ENCODE measurements at places on chromosomes 16 and 17.

DNA sequence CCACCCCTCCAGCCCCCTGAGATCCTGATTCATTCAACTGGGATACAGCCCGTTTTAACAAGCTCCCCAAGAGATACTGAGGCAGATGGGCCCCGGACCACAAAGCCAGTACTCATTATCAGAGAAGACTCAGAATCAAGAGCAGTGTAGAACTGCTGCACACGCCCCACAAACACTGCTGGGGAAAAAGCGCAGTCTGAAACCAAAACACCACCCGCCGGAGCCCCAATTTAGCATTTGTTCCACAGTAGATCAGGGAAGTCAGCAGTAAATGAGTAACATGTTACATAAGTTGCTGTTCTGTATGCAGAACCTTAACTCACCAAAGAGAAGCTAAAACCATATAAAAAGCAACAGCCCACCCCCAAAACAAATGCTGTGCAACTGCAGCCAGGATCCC lies 123.6 kb downstream of the CDYL2 start:
- DNase-seq, result peak; percentile 61

GRCh38 chr16:23679986-23680336 lies 1.3 kb downstream of the PLK1 start:
- no peak for DNase-seq

- no peak for DNase-seq
Measured at GRCh38 chr17:66704858-66705520, 129.9 kb upstream of the CACNG5 start.

DNA sequence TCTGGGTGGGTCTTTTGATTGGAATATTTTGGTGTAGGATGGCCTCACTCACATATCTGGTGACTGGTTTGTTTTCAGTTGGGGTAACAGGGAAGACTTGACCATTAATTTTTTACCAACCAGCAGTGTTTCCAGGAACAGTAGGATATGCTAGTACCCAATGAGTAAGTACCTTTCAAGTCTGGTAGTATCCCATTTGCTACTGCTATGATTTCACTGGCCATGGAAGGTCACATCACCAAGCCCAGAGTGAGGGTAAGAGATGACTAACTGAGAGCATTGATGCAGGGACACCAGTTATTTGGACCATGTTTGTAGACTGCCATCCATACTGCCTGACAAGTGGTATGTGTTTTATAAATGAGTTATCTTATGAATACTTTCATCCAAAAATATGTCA lies 277.7 kb downstream of the MAP2K6 start:
- no peak for DNase-seq

- DNase-seq, result peak; percentile 66
Measured at GRCh38 chr17:75695830-75696271, 25.4 kb upstream of the ITGB4 start.

- peak; percentile 52 for DNase-seq
Measured at GRCh38 chr16:72847187-72848027, 200.5 kb downstream of the ZFHX3 start.

- DNase-seq, result no peak
Measured at GRCh38 chr17:39763051-39763820, 25.5 kb downstream of the GRB7 start.

GRCh38 chr17:1493291-1493980 lies 950 bp upstream of the MYO1C start:
- DNase-seq, result no peak

DNA sequence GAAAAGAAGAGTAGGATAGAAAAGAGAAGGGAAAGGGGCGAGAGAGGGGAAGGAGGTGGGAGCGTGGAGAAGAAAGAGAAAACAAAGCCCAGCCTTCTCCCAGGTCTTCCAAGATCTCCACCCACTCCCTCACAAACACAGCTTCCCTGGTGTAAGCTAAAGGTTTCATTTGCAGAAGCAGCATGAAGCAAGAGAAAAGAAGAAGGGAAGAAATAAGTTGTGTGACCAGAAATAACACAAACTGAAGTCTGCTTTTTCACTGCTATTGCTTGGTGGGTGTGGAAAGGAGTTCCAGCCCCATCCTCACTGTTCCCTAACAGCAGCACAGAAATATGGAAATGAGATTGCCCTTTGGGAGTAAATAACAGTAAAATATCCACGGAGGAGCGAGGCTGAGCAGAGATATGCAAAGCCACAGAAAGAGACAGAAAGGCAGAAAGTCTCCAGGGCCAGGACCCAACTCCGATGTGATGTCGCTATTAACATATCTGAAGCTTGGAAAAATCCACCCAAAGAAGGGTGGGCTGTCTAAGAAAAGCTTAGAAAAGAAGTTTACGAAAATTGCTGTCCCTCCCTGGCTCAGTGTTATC lies 10.3 kb upstream of the GAS7 start:
- no peak for DNase-seq

DNA sequence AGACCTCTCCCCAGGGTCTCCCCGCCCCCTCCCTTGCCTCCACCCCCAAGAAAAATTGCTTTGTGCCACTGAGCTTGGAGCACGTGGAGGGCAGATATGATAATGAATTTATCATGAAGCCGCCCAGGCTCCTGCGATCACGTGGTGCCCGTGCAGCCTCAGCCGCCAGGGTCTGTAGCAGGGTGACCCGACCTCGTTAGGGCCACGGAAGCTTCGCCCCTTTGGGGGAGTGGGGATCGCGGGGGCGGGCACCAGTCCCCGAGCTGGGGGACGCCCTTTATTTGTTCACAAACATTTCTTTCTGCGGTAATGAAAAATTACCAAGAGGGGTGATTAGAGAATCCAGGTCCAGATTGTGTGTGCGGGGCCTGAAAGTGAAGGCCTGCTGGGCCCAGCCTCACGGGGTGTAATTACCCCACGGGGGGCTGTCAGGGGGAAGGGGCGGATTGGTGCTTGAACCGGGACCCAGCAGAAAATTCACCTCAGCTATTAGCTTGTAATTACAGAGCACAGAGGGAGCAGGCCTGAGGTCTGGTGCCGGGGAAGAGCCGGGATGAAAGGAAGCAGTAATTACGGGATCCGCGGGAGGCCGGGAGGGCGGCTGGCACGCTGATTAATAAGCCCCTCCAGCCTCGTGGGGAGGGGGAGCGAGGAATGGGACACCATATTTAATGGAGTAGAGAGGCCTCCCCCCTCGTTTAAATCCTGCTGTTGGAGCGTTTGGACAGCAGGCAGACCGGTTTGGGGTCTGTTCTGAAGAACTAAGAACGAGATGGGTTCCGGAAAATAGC lies 13.3 kb downstream of the GSE1 start:
- no peak for DNase-seq

Data from head of caudate nucleus (tissue), 42 donors.